Activated CD4-positive, alpha-beta T cell treated with anti-CD3 and anti-CD28 coated beads for 1 hour (primary cell): ENCODE measurements at places on chromosomes 1 and 21.

- no peak for DNase-seq
These were observed 47.6 kb upstream of the RAP1A start for GRCh38 chr1:111571987-111572386.

DNA sequence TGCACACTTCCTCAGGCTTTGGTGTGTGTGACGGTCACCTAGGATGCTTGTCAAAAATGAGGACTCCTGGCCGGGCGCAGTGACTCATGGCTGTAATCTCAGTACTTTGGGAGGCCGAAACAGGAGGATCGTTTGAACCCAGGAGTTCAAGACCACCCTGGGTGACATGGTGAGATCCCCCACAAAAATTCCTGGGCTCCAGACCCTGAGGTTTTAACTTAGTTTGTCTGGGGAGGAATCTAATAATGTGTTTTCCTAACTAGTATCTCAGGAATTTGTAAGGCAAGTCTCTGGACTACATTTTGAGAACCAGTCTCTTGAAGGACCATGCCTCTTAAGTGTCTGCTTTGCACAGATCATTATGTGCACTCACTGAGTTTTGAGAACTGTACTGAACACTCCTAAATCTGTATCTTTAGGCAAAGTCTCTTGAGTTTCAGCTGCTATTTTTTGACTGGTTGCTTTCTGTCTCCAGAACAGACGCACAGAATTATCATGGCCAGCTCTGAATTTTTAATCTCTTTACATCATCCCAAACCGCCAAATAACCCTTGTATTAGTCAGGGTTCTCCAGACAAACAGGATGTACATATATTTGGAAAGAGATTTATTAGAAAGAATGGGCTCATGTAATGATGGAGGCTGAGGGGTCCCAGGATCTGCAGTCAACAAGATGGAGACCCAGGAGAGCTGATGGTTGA lies 45.5 kb upstream of the VANGL1 start:
- no peak for DNase-seq

DNA sequence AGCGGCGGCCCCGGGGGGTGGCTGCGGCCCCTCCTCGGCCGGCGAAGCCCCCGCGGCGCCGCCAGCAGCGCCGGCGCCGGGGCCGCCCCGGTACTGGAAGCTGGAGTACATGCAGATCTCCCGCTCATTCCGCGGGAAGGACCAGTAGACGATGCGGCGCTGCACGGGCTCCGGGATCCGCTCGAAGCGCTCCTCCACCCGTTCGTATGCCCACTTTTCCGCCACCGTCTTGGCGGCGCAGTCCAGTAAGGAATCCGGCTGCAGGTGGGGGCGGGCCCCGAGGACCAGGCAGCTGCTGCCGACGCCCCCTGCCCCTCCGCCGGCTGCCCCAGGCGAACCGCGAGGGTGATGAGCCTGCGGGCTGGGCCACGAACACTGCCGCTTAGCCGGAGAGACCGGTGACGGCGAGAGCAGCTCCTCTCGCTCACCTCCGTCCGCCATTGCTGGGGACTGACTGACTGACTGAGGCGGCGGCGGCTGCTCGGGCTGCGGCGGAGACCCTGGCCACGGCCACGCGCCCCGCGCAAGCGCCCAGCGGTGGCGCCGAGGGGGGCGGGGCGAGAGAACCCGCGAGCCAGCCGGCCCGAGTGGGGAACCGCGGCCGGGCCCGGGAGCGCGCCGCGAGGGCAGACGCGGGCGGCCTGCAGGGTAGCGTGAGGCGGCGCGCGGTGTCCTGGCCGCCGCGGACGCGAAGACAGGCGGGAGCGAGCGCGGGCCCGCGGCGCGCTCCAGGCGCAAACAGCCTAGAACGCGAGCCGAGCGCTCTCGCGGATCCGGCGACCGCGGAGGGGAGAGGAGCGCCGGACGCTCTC lies at the start of gene ZSWIM5:
ZSWIM5 (minus strand) TSS at position 696 of the 812 bp plus-strand sequence; CDS start at position 441, 255 bp downstream.
- DNase-seq, result peak; percentile 62

GRCh38 chr1:94315552-94316116 lies 78.2 kb upstream of the ARHGAP29 start:
- DNase-seq, result no peak

DNA sequence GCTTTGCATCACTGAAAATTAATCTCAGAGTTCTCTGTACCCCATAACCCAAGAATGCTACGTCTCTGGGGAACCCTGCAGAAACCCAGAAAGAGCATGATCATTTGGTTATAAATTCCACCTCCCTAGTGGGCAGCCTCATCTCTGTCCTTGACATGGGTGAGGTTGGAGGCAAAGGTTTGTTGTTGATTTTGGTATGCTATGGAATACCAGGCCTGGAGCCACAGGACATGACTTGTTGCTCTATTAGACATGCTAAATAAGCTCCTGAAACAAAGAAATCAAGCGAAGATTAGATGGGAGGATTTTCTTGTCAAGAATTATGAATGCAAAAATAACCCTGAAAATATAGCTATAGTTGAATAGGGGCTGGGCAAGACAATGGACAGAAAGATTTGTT lies 197.4 kb upstream of the CAMK1G start:
- DNase-seq, result no peak

GRCh38 chr1:238469146-238469631 lies 578.5 kb upstream of the ZP4 start:
- no peak for DNase-seq

DNA sequence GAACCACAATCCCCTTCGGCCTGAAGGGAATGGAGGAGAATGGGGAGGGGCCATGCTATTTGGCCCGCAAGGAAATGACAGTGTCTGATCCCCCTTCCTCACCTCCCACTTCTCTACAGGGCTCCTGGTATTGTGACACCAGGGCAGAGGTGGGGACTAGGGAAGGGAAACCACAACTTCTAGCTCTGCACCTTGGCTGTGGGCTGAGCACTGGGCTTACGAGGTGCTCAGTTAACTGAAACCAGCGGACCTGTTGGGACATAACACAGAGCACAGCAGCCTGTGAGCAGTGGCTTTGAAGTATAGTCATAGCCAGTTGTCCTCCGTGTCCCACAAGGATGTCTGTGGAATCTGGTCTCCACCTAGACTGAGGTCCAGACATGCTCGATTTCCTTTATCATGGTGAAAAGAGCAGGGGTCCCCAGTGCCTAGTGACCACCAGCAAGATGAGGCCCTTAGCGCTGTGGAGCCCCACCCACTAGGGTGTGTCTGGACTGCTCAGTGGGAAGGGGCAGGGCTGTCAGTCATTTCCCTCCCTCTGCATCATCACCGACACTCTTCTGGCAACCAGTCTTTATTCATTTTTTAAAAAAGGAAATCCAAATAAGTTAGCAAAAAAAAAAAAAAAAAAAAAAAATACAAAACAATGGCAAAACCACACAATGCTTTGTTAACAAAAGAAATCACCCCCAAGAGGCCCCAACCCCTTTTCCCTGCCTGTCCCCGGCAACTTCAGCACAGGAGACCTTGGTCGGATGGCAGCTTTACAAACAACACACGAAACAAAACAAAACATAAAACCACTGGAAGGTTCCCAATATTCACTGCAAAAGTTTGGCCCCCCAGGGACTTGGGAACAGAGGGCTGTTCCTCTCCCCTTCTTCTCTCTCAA lies 3.0 kb downstream of the MYOG start:
- no peak for DNase-seq

GRCh38 chr1:245099401-245099800 lies 55.4 kb upstream of the KIF26B start:
- no peak for DNase-seq

DNA sequence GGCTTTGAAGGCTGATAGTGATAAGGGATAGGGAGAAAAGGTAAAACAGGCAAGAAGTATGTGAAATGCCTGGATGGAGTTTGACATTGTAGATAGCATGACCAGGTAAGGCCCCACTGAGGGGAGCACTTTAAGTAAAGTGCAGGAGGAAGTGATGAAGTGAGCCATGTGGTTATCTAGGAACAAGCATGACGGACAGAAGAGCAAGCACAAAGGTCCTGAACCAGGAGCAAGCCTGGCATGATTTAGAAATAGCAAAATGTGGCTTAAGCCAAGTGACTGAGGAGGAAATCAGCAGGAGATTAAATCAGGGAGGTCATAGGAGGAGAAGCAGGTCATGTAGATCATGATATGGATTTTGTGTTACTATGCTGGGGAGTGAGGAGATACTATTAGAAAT lies 129.2 kb downstream of the GLUL start:
- no peak for DNase-seq

DNA sequence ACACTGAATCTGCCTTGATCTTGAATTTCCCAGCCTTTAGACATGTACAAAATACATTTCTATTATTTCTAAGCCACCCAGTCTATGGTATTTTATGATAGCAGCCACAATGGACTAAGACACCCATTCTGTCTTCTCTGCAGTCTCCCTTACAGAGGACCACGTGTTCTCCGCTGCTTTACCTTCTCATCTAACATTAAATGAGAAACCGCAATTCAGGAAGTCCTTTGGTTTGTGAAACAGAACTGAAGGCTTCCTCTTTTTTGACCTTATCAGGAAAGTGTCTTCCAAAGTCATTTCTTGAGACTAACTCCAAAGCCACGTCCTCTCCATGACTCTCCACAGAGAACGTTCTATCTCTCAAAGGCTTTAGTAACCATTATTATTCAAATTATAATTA lies 560.1 kb downstream of the OMA1 start:
- no peak for DNase-seq

DNA sequence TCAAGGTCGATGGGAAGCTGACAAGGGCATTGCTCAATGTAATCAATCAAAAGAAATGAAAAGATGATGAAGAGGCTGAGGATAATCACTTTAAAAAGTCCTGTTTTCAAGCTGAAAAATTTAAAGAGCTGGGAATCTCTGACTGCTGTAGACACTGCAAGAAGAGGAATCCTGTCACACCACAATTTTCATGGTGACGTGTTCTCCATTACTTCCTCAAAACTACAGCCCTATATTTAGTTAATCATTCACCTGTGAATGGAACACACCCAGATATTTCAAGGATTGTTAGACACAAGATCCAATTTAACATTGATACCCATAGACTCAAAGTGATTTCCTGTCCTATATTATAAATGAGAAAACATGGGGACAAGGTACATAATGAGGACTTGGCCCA lies 1048.3 kb downstream of the AMY1C start:
- no peak for DNase-seq

DNA sequence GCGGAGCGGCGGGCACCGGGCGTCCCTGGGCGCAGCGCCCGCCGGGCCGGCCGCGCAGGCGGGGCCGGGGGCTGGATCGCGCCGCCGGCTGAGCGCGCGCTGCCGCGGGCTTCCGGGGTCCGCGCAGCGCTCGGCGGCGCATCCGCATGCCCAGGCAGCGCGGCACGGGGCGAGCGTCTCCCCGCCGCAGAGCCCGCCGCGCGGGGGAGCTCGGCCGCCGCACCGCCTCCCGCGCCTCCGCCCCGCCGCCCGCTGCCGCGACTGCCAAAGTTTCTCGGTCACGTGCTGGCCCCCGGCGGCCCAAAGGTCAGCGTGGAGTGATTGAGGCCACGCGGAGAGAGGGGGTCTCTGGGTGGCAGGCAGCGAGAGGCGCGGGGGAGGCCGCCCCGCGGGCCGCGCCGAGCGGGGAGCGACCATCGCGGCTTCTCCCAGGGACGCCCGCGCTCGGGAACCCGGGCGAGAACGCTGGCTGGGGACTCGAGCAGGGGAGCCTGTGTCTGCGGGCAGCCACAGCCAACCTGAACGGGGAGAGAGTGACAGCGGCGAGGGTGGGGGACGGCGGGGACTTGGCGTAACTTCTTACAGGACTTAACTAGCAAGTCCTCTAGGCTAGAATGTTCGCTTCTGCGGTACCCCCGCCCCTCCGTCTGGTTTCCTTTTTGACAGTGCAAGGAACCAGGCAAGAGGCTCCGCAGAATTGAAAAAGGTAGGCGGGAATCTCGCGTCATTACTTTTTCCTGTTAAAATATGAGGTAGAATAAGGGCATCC lies at the start of gene ILDR2:
ILDR2 (minus strand) TSS at position 180 of the 769 bp plus-strand sequence. CDS start 272 bp downstream, outside the sequence.
- peak; percentile 38 for DNase-seq

DNA sequence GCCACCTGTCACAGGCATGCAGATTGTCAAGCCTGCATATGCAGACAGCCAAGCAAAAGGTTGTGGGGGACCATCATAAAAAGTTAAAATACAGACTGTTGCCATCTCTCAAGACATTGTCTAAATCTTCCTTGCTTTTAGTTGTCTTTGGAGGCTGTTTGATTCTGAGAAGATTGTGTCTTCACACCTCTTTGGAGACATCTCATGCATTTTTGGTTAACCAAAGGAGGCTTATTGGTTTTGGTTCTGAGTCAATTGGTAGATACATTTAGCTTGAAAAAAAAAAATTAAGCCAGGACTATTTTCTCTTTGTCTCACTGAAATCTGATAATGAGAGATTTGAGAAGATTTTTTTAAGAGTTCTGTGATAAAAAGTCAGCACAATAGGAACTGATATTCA lies 217.6 kb downstream of the LYPLAL1 start:
- no peak for DNase-seq

GRCh38 chr21:18468790-18469189 lies 65.2 kb upstream of the TMPRSS15 start:
- no peak for DNase-seq

- no peak for DNase-seq
These were observed 6.6 kb upstream of the TMEM51 start for GRCh38 chr1:15146971-15147376.

GRCh38 chr1:61202854-61203598 lies 120.7 kb downstream of the NFIA start:
- DNase-seq, result no peak
